SW480 (cell line): ENCODE measurements at places on chromosomes 5 and 9.

GRCh38 chr5:56142614-56143372 lies 90.3 kb downstream of the ANKRD55 start:
- DNase-seq: no peak

DNA sequence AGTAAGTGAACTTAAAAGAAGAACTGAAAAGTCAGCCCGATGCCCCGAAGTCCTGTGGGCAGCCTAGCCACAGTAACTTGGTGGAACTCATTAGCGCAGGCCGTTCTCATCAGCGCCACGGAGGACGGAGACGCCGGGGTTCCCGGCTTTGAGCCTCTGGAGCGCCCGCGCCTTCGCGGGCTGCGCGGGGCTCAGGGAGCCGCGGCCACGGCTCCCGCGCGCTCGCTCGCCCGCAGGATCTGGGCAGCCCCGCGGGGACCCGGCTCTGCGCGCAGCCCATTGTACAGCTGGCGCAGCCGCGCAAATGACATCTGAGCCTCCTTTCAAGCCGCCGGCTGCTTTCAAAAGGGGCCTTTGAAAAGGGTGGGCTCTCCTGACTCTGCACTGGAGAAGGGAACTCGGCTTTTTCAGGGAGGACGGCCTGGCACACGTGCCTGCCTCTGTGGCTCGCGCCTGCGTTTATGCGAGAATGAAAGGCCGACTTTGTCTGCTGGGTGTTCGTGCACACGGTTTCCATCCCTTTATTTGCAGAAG lies 40.7 kb downstream of the TLR4 start:
- DNase-seq: no peak

- no peak for DNase-seq
Measured at GRCh38 chr9:36939655-36940499, 94.2 kb downstream of the PAX5 start.

- peak; percentile 38 for DNase-seq
Measured at GRCh38 chr5:177327539-177328522, 16.1 kb upstream of the MXD3 start.

GRCh38 chr9:130884111-130884531 lies 12.5 kb downstream of the QRFP start:
- no peak for DNase-seq

DNA sequence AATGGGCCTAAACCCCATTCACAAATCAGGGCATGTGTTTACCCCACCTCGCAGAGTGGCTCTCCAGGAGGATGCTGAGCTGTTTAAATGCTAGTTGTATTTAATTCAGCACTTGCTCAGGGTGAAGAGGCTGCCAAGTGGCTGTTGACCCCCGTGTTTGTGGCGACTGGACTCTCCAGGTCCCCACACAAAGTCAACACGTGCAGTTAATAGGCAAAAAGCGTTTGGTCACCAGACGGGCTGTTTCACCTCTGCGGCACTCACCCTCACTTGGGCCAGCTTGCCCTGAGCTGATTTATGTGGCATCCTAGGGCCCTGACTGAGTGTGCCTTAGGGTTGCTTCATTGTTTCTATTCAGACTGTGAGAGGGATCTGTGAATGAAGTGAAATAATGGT lies 152.3 kb downstream of the GAS1 start:
- no peak for DNase-seq

- no peak for DNase-seq
Measured at GRCh38 chr5:35482167-35482755, 135.4 kb upstream of the SPEF2 start.

DNA sequence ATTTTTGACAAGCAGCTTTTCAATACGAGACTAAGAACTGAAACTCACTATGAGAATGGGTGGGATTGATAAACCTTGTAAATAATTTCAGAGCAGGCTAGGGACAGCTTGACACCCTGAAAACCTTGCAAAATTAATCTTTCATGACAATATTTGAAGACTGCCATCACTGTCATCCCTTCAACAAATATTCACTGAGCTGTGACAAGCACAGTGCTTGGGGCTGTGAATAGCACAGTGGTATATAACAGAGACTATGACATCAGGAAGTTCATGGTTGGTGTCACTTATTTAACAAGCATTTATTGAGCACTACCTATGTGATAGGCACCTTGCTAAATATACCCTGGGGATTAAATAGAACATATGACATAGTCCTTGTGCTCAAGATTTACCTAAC lies 741.0 kb upstream of the RIOK2 start:
- no peak for DNase-seq

GRCh38 chr5:168114444-168115017 lies 176.9 kb upstream of the WWC1 start:
- peak; percentile 77 for DNase-seq

DNA sequence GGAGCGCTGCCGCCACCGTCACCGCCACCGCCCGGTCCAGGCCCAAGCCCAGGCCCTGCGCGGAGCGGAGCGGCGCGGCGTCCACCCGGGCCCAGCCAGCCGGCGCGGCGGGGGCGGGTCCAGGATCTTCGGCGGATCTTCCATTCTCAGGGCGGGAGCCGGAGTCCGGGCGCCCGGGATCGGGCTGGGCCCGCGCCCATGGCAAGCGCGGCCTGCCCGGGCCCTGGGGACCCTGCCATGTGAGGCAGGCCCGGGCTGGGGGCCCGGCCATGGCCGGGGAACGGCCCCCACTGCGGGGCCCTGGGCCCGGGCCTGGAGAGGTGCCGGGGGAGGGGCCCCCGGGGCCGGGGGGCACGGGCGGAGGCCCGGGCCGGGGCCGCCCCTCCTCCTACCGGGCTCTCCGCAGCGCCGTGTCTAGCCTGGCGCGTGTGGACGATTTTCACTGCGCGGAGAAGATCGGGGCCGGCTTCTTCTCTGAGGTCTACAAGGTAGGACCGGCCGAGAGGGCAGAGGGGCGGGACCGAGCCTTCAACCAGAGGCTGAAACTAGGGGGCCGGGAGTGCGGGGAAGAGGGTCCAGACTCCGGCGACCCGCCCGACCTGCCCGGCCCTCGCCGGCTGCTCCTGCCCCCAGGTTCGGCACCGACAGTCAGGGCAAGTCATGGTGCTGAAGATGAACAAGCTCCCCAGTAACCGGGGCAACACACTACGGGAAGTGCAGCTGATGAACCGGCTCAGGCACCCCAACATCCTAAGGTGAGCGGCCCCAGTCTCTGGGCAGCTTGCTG lies 482 bp downstream of the TESK1 start:
- peak; percentile 14 for DNase-seq

DNA sequence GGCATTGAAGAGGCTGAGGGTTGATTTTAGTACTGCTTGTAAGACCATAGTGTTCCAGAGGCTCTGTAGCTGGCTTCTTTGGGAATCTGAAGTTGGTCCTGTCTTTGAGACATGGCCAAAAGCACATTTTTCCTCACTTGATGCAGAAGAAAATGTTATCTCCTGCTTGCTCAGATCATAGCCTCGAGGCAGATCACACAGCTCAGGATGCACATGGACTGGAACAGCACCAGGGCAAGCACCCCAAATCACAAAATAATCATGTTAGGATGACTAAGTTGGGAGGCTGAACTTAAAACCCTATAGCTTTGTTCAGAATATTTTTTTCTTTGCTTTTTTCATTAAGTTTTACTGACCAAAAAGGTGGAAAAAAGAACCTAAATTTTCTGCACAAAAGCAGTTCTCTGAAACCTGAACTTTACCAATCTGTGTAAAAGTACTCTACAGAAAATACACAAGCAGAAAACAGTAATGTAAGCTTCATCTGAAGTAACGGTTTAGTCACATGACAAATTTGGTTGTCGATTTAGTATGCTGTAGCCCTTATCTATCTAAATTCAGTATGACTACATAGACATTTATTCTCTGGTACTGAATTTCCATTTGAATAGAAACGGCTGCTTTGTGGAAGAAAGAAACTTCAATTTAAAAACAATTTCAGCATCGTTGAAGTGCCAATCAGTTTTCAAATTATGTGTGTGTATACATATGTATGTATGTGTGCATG lies 3.4 kb downstream of the KLHL9 start:
- no peak for DNase-seq

DNA sequence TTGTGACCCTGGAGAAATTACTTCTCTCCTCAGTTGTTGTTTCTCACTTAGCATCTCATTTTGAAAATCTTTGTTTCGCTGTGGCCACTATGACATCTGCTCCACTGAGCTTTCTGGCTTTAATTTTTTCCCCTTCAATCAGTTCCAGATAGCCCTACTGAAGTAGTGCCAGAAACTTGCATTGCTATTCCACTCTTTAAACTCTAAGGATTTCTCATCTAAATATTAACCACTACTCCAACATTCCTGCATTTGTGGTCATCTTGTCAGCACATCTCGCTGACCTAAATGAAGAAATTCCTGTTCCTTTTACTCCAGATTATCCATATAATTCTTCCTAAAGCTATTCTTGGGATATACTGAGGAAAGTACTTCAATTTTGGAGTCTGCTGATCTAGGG lies 15.3 kb upstream of the NOL6 start:
- DNase-seq: no peak

- DNase-seq: no peak
Measured at GRCh38 chr9:126761274-126761673, 43.6 kb upstream of the ZBTB43 start.

GRCh38 chr9:20242510-20243189 lies 379.6 kb downstream of the MLLT3 start:
- DNase-seq: no peak

- no peak for DNase-seq
Measured at GRCh38 chr5:149664083-149664482, 66.0 kb upstream of the PPARGC1B start.

- no peak for DNase-seq
Measured at GRCh38 chr5:159782197-159782994, 133.9 kb upstream of the ADRA1B start.

- no peak for DNase-seq
Measured at GRCh38 chr9:109399258-109399767, 78.5 kb upstream of the EPB41L4B start.

GRCh38 chr9:94952565-94953373 lies 226.3 kb downstream of the AOPEP start:
- no peak for DNase-seq

GRCh38 chr5:58381566-58381965 lies 78.3 kb downstream of the PLK2 start:
- DNase-seq: no peak

DNA sequence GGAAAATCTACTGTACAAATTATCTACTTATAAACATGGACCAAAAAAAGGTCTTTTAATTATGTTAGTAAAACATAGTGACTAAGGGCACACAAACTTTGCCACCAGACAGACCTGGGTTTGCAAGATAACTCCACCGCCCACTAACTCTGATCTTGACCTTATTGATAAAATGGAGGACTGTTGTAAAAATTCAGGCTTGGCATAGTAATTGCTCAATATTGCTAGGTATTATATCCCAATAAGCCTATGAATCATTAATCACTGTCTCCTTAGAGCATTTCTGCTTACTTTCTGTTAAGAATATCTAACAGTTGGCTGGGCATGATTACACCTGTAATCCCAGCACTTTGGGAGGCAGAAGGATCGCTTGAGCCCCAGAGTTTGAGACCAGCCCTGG lies 3.8 kb downstream of the C9orf40 start:
- DNase-seq: no peak

DNA sequence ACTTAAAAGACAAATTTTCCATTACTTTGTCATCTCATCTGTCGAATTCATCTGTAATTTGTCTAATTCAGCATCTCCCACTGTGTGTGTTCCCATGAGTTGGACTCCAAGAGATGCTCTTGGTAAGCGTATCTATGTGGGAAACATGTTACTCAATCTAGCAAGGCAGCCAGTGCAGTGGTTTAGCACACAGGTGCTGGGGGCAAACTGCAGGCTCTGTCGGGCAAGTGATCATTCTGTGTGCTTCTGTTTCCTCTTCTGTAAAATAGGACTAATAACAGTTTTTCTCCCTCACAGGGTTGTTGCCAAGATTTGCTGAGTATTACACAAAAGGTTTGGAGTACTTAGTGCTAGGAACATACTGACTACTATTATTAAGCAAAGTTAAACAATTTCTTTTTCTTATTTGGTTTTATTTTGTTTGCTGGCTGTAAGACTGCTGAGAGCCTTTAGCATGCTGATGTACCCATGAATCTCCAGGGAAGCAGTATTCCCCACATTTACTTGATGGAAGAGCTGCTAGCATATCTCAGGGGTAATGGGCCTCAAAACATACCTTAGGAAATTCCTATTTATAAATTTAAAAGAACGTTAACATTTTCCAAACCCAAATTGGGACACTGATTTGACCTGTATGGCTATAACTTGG lies 709 bp upstream of the GAPT start:
- no peak for DNase-seq

- DNase-seq: peak; percentile 69
Measured at GRCh38 chr9:112112941-112113681, 62.0 kb downstream of the SUSD1 start.

- DNase-seq: peak; percentile 45
Measured at GRCh38 chr5:10528056-10528816, 35.6 kb upstream of the ANKRD33B start.

DNA sequence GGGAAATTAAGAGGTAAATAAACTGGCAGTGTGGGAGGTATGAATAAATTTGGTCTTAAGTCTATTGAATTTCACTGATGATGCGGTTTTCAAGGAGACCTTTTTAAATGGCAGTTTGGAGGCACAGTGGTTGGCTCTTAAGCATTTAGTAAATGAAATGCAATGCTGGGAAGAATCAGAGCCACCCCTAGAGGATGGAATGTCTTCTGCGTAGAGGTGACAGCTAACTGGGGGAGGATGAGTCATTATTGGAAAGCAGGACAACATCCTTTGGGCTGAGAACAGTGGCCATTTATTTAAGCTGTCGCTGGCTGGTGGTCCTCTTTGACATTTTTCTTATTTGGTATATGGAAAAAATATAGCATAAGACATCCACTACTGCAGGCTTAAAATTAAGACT lies 163.2 kb downstream of the SH3GL2 start:
- DNase-seq: peak; percentile 8

- peak; percentile 85 for DNase-seq
Measured at GRCh38 chr5:157761690-157762621, 18.4 kb downstream of the LSM11 start.

- DNase-seq: no peak
Measured at GRCh38 chr5:132480893-132481595, 9.5 kb downstream of the IRF1 start.

- no peak for DNase-seq
Measured at GRCh38 chr9:38768351-38768761, 48.4 kb upstream of the FAM240B start.

GRCh38 chr5:54590824-54591223 lies 73.3 kb downstream of the SNX18 start:
- DNase-seq: no peak
